Regular cardiac myocyte (primary cell): ENCODE measurements at places on chromosomes 13 and 19. TPM values are rescaled to one million over a fixed set of nuclear protein-coding genes. Genes with fewer than 3 reads are reported as not detected.

CLIP3 gene
- total RNA-seq, result 2.5 and 5.4 TPM in 2 replicates

RELB gene
- total RNA-seq, result 5.0 and 11.0 TPM in 2 replicates

RNF225 gene
- 0.38 TPM in 1 of 2 replicates, not detected in the other for total RNA-seq

SERPINE3 gene
- under 0.01 TPM in 1 of 2 replicates, not detected in the other for total RNA-seq

ZNF568 gene
- total RNA-seq, result 10.4 and 14.4 TPM in 2 replicates

FSTL3 gene
- 52.0 and 68.5 TPM in 2 replicates for total RNA-seq

C5AR1 gene
- total RNA-seq, result 0.28 and 0.58 TPM in 2 replicates

MAP4K1 gene
- 0.19 and 0.85 TPM in 2 replicates for total RNA-seq

ATP4B gene
- total RNA-seq, result not detected in 2 replicates

IGFL2 gene
- 1.1 TPM in 1 of 2 replicates, not detected in the other for total RNA-seq

SOX1 gene
- not detected in 2 replicates for total RNA-seq

DIRAS1 gene
- total RNA-seq, result 0.19 and 0.85 TPM in 2 replicates

ZNF573 gene
- 4.4 and 8.5 TPM in 2 replicates for total RNA-seq

ODAD3 gene
- 0.28 and 0.38 TPM in 2 replicates for total RNA-seq

IL4I1 gene
- total RNA-seq, result under 0.01 and 0.38 TPM in 2 replicates

NALCN gene
- 27.6 and 32.8 TPM in 2 replicates for total RNA-seq

VSTM1 gene
- not detected in 2 replicates for total RNA-seq

LRFN3 gene
- total RNA-seq, result 1.2 and 2.3 TPM in 2 replicates

ZNF586 gene
- 18.2 and 29.9 TPM in 2 replicates for total RNA-seq

TMEM150B gene
- not detected in 2 replicates for total RNA-seq

FFAR3 gene
- not detected in 2 replicates for total RNA-seq

ZSCAN22 gene
- 2.3 and 2.7 TPM in 2 replicates for total RNA-seq

ZNF677 gene
- 9.4 and 19.2 TPM in 2 replicates for total RNA-seq

TMC4 gene
- 0.38 and 1.4 TPM in 2 replicates for total RNA-seq

TTC9B gene
- not detected in 2 replicates for total RNA-seq

VSIG10L gene
- 0.38 and 0.85 TPM in 2 replicates for total RNA-seq

VSTM2B gene
- total RNA-seq, result 0.28 TPM in 1 of 2 replicates, not detected in the other

PTH2 gene
- total RNA-seq, result not detected in 2 replicates

ALDH16A1 gene
- 17.2 and 59.2 TPM in 2 replicates for total RNA-seq

SKA3 gene
- 3.7 and 12.3 TPM in 2 replicates for total RNA-seq

MATK gene
- under 0.01 TPM in 1 of 2 replicates, not detected in the other for total RNA-seq

SMAD9 gene
- total RNA-seq, result 4.8 and 5.0 TPM in 2 replicates

HSPB6 gene
- 36.4 and 96.1 TPM in 2 replicates for total RNA-seq

LRRC63 gene
- 0.19 and 0.28 TPM in 2 replicates for total RNA-seq

ZNF470 gene
- total RNA-seq, result 6.3 and 20.3 TPM in 2 replicates

ZNF709 gene
- 3.1 and 5.9 TPM in 2 replicates for total RNA-seq

ACP7 gene
- total RNA-seq, result 0.56 and 1.7 TPM in 2 replicates

MRPL54 gene
- total RNA-seq, result 34.4 and 49.7 TPM in 2 replicates

CEACAM8 gene
- not detected in 2 replicates for total RNA-seq

PSG3 gene
- not detected in 2 replicates for total RNA-seq

ZNF700 gene
- total RNA-seq, result 8.8 and 11.0 TPM in 2 replicates

TJP3 gene
- total RNA-seq, result not detected in 2 replicates

GARIN5A gene
- total RNA-seq, result 0.28 TPM in 1 of 2 replicates, not detected in the other
